Choroid plexus epithelial cell (primary cell): ENCODE measurements at places on chromosomes 13 and 19.

GRCh38 chr13:100724568-100724967, 50.0 kb upstream of the TMTC4 start:
- DNase-seq, result no peak

DNA sequence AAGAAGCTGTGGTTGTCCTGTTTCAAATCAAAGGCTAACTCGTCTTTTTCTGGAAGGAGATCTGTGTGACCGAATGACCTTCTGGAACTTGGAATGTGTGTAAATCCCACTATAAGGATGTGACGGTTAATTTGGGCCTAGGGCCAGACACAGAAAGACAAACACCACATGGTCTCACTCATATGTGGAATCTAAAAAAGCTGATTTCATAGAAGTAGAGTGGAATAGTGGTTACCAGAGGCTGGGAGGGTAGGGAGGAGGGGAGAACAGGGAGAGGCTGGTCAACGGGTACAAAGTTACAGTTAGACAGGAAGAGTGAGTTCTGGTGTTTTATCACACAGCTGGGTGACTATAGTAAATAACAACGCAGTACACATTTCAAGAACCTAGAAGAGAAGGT, 39.3 kb upstream of the RGCC start:
- peak; percentile 77 for DNase-seq

GRCh38 chr19:35785339-35785627, 9.9 kb downstream of the ARHGAP33 start:
- DNase-seq, result no peak

DNA sequence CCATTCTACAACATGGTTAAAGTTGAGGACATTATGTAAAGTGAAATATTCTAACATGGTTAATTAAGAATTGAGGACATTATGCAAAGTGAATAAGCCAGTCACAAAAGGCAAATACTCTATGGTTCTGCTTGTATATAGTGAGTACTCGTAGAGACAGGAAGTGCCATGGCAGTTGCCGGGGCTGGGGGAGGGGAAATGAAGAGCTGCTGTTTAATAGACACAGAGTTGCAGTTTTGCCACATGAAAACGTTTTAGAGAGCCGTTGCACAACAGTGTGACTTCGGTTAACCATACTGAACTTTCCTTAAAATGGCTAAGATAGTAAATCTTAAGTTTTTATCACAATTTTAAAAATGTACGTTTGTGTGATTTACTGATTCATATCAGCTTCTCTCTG, 176.9 kb downstream of the SHISA2 start:
- no peak for DNase-seq

DNA sequence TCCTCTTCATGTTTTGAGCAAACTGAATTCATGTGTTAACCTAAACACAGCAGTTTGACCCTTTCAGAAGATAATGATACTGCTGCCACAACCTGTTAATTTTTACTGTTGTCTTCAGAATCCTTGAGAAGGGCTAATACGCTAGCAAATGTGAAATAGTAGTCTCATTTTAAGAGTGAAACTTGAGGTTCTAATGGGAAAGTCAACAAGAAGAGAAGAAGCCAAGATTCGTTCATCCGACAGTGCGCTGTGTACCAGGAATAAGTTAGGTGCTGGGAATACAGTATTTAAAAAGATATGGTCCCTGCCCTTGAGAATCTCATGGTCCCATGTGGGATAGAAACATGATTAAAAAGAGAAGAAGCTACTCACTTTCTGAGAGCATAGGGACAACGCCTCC, 134.4 kb downstream of the KL start:
- no peak for DNase-seq

DNA sequence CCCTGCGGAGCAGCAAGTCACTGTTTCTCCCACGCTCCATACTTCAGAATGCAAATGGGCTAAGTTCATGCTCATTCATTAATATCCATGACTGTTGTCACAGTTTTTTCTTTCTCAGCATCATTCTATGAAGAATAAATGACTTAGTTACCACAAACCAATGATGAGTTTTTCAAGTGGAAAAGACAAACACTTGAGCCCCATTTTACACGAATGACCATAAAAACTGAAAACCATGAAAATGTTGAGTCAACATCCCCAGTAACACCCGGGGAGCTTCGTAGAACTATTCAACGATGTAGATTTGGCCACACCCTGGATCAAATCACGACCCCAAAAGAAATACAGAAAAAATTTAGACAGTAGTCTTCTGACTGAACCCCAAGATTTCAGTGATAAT, 99.8 kb upstream of the GJB6 start:
- DNase-seq, result no peak

- peak; percentile 9 for DNase-seq
Measured at GRCh38 chr13:63625869-63626268, 2210.2 kb upstream of the PCDH20 start.

- no peak for DNase-seq
Measured at GRCh38 chr13:94128430-94128829, 351.1 kb downstream of the DCT start.

DNA sequence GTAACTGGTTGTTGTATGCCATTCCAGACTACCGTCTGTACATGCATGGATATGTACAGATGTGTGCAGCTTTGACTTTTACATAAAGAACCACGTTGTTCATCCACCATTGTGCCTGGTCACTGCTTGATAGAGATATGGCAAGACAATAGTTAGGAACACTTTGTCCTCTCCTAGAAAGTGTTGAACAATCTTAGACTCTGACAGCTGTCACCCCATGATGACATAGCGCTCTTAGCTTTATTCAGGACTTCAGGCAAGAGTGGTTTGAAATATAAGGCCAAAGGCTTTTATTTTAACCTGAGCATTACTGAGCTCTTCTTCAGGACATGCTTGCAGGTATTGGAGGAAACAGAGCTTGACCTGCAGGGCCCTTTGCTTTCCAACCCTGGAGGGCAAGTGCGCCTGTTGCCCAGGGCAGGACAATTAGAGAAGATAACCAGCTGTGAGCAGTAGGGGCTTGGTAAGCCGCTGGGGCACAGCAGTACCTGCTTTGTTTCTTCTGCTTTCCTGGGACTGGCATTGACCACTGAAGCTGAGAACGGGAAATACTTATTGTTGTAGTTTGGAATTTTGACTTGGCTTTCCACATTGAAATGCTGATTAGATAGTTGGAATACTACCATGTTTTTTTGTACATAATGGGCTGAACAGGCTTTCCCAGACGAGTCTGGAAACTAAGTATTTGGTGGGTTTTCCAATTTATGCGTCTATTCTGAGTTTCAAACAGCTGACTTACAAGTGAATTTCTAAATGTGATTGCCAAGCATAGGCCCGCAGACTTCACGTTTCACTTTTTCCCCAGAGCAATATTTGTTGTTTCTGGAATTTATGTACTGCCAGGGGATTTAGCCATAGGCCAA, 51.1 kb downstream of the GARRE1 start:
- no peak for DNase-seq

- peak; percentile 60 for DNase-seq
Measured at GRCh38 chr19:11067356-11068113, 21.7 kb upstream of the LDLR start.

GRCh38 chr19:10870501-10870954, 825 bp upstream of the CARM1 start:
- DNase-seq, result no peak

- no peak for DNase-seq
Measured at GRCh38 chr19:54682306-54682856, 19.6 kb downstream of the LILRB4 start.

DNA sequence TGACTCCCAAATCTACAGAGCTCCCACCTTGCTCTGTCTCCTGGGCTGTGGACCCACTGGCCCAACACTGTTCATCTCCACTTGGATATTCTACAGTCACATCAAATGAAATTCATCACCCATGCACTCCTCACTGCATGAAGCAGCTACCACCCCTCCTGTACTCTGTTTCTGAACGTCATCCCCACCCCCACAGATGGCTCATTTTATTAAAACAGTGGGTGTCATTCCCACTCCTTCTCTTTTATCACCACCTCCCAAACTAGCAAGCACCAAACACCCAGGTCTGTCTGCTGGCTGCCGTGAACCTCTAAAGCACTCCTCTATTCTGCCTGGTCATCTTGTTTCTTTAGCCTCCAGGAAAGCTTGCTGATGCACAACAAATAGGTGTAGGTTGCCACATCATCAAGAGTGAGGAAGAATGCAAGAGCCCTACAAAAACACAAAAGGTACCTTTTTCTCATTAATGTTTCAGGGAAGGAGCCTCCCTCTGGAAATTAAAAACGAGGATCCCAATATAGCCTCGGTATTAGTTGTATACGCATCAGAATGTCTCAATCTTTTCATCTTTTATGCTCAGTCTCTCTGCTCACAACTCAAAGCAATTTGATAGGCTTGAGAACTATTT, 91.8 kb downstream of the MIPEP start:
- no peak for DNase-seq

DNA sequence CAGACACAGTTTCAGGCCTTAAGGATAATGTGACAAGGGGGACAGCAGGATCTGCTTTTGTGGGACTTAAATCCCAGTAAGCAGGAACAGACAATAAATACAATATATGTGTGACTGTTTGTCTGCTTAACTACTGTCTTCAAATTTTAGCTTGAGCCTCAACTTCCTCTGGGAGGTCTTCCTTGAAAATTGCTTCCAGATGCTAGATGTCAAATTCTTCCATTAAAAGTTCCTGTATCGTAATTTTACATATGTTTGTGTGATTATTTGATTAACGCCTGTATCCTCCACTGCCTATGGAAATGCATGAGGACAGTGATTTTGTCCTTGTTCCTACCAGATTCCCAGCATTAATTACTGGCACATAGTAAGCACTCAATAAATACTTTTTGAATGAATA, 385.5 kb downstream of the NDFIP2 start:
- no peak for DNase-seq

DNA sequence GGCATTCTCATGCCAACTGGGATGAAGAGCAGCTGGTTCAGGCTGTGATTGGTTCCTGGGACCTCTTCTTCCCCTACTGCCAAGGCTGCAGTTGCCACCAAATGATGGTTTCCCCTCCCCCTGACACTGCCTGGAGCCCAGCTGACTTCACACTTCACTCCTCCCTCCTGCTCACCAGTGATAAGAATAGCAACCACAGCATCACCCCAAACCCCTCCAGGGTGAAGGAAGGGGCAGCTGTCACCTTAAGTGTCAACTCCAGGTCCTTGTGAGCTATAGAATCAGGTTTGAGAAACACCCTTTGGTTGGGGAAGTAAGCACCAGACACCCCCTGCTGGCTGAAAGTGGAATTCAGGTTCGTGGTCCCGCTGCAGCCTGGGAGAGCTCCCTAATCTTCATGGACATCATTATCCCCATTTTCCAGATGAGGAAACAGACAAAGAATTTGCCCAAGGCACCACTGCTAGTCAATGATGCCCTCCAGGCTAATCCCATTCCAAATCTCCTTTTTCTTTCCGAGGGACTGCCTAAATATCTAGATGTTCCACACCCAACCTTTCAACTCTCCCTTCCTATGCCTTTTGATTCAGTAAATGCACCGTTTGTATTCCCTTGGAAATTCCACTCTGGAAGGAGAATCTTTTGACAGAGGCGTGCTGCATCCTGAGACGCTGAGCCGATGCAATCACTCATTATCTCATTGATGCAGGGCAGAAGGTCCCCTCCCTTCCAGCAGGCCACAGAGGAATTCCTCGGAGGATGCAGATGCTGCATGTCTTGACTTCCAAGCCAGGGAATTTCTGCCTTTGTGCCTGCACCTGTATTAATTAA, 50.6 kb upstream of the UQCRFS1 start:
- peak; percentile 37 for DNase-seq

DNA sequence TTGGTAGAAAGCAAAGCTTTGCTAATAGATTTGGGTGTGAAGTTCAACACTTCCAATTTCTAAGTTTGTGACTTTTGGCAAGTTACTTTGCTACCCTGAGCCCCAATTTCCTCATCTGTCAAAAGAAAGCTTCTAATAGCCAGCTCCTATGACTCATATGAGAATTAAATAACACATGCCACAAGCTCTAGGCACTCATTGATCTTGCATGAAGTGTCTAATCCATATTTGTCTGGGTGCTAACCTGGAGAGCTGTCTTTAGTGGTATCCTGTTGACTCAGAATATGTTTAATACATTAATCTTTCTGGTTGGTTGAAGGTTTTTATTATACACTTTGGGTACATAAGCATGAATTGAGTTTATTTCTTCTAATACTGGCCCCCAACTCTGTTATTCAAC, 188.8 kb downstream of the POSTN start:
- peak; percentile 24 for DNase-seq

GRCh38 chr13:97077341-97077740, 83.1 kb upstream of the OXGR1 start:
- no peak for DNase-seq

DNA sequence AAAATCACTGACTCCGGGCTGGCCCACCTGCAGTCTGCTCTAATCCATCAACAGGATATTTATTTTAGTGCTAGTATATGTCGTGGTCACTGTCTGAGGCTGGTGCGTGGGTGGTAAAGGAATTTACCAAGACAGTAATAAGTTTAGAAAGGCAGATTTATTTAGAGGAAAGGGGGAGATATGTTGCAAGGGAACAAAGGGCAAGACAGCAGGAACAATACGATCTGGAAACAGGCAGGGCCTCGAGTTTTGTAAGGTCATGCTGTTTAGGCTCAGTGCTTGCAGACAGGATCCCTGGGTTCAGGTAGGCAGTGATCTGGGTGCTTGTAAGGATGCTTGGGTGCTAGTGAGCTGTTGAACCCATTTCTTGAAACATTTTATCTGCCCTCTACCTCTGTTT, 748.2 kb upstream of the SLITRK5 start:
- peak; percentile 53 for DNase-seq
